ENCODE measurements at places on chromosomes 5 and 9. TPM values are rescaled to one million over a fixed set of nuclear protein-coding genes. Genes with fewer than 3 reads are reported as not detected.

DNA sequence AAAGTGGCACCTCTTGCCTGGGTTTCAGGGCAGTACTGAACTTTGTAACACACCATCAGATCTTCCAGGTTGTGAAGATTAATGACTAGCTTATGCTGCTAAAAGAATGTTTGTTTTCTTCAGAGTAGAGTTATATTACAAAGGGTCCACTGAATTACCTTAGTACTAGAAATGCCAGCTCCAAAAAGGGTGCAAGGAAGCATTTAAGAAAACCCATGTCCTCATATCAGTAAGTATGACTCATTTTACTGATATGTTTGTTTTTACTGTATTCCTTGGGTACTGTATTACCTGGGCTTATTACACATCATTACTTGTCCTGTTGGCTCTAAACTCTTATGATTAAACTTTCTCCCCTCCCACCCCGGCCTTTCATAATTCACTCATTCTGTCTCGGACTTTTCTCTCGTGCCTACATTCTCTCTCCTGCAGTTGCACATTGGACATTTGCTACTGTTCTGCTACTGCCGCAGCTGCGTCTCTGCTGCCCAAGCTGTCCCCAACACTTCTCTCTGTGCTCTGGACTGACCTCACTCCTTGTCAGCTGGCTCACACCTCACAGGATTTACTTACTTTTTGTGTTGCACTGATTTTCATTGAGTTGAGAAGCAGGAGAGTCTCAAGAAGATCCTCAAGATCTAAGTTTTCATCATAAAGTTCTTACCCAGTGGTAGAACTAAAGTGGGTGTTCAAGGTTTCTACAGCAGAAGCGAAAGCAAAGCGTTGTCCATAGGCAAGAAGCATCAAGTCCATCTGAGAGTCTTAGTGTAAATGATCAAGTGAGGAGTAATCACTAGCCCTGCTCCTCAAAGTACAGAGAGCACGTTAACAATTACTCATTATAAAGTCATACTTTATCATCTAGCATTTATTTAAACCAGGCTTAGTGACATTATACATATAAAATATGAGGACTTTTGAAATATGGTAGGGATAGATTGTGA, 53.2 kb upstream of the C9orf72 start:
- no peaks in the 10 kb centered on the region for H3K4me1 ChIP-seq
- no peaks in the 10 kb centered on the region for H3K36me3 ChIP-seq
- no peaks in the 10 kb centered on the region for H3K27me3 ChIP-seq
- H3K4me3 ChIP-seq = no peak overlapping the region

DNA sequence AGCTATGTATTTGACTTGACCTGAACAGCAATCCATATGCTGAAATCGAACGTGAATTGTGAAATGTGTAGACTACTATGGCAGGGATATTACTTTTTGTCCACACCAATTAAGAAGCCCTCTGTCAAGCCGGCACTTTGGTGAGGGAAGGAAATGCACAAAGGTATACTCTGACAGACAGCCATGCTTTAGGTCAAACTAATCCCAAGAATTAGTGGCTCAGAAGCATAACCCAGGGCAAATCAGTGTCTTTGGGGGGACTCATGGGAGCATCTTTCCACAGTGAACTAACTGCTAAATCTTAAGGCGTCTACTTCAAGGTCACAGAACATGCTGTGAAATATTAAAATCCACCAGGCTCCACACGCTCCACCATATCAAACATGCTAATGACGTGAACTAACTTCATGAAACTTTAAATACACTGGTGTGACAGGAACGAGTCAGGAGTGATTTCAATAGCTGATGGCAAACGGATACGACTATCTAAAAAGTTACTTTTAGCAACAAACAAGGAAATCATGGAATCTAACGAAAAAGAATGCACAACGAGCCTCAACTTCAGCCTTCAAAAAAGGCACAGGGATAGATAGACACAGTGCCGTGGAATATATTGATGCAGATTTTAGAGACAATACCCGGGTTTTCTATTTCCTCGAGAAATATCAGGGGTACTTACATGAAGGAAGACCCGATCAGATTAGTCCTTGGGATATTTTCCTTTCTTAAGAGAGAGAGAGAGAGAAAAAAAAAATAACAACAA, 527 bp downstream of the MEF2C start:
- H3K4me3 ChIP-seq = peak overlapping the region; percentile 61
- peaks cover 12% of the 10 kb centered on the region for H3K4me1 ChIP-seq
- no peaks in the 10 kb centered on the region for H3K36me3 ChIP-seq
- peak overlapping the region; percentile 55 for H3K27ac ChIP-seq

DNA sequence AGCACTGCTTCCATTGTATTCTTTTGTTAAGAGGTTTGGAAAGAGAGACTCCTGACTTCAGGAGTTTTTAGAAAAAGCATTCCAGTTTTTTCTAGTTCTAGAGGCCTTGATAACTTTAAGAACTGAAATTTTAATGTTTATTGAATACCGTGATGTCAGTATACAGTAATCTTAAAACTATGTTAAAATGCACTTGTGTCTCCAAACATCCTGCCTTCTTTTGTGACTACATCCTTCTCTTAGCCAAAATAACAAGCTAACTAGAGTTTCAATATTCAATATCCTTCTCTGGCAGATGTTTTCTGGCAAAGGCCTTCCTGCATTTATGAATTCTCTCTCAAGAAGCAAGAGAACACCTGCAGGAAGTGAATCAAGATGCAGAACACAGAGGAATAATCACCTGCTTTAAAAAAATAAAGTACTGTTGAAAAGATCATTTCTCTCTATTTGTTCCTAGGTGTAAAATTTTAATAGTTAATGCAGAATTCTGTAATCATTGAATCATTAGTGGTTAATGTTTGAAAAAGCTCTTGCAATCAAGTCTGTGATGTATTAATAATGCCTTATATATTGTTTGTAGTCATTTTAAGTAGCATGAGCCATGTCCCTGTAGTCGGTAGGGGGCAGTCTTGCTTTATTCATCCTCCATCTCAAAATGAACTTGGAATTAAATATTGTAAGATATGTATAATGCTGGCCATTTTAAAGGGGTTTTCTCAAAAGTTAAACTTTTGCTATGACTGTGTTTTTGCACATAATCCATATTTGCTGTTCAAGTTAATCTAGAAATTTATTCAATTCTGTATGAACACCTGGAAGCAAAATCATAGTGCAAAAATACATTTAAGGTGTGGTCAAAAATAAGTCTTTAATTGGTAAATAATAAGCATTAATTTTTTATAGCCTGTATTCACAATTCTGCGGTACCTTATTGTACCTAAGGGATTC, 43.1 kb downstream of the NDFIP1 start:
- H3K4me1 ChIP-seq = peaks cover 24% of the 10 kb centered on the region
- no peak overlapping the region for H3K27ac ChIP-seq
- peak; percentile 88 for DNase-seq
- no peaks in the 10 kb centered on the region for H3K27me3 ChIP-seq
- peaks cover 10% of the 10 kb centered on the region for H3K36me3 ChIP-seq

DNA sequence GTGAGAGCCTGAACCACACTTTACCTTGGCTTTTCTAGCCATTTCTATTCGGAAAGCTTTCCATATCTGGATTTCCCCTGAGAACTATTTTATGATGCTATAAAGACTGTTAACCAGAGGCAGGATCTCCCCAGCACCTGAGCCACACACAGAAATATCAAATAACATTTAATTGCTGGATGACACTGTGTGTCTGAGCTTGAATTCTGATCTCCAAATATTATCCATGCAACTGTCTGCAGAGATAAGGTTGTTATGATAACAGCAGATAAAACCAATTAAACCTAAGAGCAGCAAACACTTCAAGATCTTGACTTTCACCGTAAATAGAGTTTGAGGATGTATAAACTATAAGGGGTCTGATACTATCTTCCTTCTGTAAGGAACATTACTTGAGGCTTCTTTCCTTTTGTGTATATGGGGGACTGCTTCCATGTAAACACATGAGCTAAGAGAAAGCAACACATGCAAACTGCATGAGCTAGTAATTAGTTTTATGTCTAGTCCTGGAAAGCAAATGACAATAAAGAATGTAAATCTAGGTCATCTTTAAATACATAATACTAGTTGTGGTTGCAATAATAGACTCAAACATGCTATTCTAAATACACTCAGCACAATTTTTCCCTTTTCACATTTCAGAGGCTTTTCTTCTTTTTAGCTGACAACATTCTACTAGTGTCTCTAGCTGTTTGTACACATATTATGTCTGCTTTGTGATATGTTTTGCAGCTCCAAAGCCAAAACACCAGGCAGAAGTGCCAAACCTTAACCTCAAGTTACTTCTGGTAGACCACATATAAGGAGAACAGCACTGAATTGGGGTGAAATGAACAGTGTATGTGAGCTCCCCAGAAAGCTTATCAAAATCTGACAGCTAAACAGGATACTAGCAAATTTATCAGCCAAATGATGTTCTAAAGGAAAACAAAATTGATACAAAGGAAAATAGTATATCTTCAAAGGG, 136.5 kb downstream of the EFNA5 start:
- H3K27me3 ChIP-seq = no peaks in the 10 kb centered on the region
- no peaks in the 10 kb centered on the region for H3K36me3 ChIP-seq
- H3K4me3 ChIP-seq = no peak overlapping the region
- no peak for DNase-seq
- H3K27ac ChIP-seq = no peak overlapping the region
- no peaks in the 10 kb centered on the region for H3K4me1 ChIP-seq

OTP gene
- not detected for total RNA-seq

TSSK1B gene
- not detected for total RNA-seq

DNA sequence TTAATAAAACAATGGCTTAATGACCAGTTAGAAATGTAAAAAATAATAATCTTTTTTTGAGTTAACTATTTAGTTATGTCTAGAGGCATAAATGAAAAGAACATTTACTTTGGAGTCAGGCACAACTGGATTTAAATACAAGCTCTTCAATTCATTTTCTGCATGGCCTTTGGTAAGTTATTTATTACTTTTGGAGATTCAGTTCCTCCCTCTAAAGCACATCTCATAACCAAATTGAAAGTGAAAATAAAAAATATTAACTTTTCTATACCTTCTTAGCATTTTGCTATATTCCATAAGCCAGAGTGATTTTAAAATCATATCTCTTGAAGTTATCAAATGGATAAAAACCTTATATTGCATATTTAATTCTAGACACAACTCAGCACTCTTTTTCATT, 434.9 kb upstream of the SMARCA2 start:
- H3K27me3 ChIP-seq = peaks cover 7% of the 10 kb centered on the region
- no peak overlapping the region for H3K4me3 ChIP-seq
- no peak overlapping the region for H3K27ac ChIP-seq
- H3K36me3 ChIP-seq = no peaks in the 10 kb centered on the region
- H3K4me1 ChIP-seq = no peaks in the 10 kb centered on the region
- no peak for DNase-seq

GRCh38 chr5:79582186-79582585, 30.1 kb upstream of the TENT2 start:
- H3K4me1 ChIP-seq = peaks cover 14% of the 10 kb centered on the region
- no peak overlapping the region for H3K27ac ChIP-seq

FAM200C gene
- total RNA-seq = 6.3 TPM

DNA sequence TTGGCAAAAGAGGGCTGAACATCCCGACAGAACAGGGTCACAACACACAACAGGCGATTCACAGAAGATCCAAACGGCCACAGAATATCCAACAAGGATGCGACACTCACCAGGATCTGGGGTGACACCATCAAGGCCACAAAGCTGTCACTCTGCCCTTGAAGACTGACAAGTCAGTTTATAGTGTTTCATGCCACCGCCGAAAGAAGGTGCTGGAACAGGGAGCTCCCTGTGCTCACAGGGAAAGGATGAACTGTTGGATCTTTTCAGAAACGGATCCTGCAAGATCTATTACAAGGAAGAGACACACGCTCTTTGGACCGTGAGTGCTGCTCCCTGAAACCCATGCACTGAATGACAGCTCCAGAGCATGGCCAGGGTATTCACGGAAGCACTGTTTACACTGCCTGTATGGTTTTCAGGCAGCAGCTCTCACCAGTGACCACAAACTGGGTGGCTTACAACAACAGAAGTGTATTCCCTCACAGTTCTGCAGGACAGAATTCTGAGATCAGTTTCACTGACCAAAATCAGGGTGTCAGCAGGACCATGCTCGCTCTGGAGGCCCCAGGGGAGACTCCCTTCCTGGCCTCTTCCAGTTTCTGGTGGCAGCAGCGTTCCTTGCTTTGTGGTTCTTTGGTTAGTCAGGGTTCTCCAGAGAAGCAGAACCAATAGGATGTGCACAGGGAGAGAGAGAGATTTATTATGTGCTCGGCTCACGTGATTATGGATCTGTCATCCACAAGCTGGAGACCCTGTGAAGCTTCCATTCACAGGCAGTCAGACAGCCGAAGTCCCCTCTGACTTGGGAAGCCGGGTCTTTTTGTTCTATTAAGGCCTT, 52.8 kb downstream of the SEMA4D start:
- DNase-seq = no peak
- H3K4me1 ChIP-seq = no peaks in the 10 kb centered on the region
- no peaks in the 10 kb centered on the region for H3K27me3 ChIP-seq
- H3K4me3 ChIP-seq = no peak overlapping the region
- no peak overlapping the region for H3K27ac ChIP-seq

DNA sequence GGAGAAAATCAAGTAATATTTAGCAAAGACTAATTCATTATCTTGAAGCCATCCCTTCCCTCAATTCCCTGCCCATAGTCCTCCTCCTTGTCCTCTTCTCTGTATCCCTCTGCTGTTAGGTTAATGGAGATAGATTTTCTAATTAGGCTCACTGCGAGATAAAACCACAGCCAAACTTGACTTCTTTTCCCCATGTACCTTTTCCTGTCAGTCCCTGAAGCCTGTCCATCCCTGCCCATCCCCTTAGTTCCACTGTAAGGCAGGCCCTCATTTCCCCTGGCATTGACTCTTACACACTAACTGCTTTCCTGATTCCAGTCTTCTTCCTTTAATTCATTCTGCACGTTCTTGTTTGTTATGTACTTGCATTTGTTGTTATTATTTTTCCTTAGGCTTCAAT, 1.2 kb downstream of the TLR4 start:
- no peak overlapping the region for H3K4me3 ChIP-seq
- no peaks in the 10 kb centered on the region for H3K27me3 ChIP-seq
- no peaks in the 10 kb centered on the region for H3K4me1 ChIP-seq
- no peak overlapping the region for H3K27ac ChIP-seq

DNA sequence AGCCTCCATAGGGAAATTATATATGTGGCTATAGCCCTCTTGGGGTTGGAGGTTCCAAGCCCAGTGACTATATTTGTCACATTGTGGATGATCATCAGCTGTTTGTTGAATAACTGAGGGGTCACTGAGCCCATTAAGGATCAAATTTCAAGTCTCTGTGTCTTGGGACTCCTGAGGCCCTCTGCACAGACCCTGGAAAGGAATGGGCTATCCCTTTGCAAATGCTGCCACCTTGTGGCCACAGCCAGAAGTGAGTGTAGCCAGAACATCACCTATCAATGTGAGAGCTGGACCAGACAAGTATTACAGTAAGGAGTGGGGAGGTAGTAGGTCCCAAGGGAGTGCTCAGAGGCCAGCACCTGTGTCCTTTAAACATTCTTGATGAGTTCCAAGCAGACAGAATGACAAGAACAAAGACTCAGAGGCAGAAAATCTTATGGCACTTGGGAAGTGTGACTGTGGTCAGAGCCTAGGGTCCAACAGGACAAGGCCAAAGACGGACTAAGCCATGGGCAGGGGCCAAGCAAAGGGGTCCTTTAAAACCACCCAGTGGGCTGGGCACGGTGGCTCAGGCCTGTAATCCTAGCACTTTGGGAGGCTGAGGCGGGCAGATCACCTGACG, 8.2 kb downstream of the RPP25L start:
- no peaks in the 10 kb centered on the region for H3K36me3 ChIP-seq
- no peaks in the 10 kb centered on the region for H3K4me1 ChIP-seq
- H3K27ac ChIP-seq = no peak overlapping the region
- H3K27me3 ChIP-seq = no peaks in the 10 kb centered on the region
- no peak overlapping the region for H3K4me3 ChIP-seq

NR2F1 gene
- total RNA-seq = 3.0 TPM

All from A673 (cell line).